ENCODE measurements at places on chromosomes 4 and X.

DNA sequence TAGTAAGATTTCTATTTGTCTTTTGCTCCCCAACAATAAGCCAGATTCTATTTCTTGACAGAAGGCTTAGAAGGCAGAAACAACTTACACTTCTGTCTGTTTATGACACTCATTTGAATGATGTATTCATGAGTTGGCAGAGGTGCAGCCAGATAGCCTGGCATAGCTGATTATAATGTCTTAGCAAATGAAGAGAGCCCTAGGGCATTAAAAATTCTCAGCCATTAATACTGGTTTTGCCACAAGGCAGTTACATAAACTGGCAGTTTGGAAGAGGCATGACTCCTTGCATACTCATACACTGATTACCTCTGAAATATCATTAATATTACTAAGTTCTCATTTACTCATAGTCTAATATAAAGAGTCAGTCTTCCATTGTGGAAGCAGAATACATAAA, 728.5 kb upstream of the NDST4 start:
- no peak for DNase-seq

DNA sequence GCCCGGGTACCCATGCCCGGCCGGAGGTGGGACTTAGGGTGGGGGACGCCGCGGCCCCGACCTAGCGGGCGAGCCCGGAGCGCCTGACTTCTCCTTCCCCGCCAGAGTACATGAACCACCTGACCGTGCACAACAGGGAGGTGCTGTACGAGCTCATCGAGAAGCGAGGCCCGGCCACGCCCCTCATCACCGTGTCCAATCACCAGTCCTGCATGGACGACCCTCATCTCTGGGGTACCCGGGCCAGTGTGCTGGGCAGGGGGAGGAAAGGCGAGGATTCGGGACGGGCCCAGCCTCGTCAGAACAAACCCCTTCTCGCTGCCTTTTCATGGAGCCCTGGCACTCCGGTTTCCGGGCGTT, 622 bp downstream of the TAFAZZIN start:
- DNase-seq: no peak

DNA sequence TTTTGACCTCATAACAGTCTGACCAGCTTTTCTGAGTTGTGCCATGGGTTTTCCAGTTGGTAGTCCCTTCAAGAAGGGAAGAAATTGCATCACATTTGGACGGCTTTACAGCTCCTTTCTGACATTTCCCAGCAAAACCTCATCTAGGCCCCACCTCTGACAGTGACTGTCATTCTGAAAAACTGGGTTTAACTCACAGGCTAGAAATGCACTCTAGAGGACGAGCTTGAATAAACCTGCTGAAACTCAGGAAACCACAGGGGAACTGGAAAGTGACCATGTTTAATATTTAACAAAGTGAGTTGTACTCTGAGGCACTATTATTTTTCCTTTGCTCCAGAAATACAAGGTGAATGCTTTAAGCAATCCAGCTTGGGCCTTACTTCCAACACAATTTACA, 434.3 kb upstream of the RASGEF1B start:
- DNase-seq: no peak

DNA sequence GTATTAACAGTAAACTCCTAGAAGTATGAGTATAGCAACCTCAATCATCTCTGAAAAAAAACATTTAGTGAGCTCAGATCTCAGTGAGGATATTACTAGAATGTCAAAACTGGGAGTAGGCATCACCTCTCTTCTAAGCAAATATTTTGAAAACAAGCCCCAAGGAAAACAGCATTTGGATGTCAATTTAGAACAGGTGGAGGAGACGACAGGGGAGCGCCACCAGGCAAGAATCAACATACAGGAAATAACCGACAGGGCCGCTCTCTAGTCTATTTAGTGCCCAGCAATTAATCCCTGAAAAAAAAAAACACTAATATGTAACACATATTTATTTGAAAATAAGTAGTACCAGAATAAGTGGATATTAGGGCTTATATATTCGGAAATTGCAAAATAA, 940.3 kb upstream of the ADGRL3 start:
- DNase-seq: no peak

DNA sequence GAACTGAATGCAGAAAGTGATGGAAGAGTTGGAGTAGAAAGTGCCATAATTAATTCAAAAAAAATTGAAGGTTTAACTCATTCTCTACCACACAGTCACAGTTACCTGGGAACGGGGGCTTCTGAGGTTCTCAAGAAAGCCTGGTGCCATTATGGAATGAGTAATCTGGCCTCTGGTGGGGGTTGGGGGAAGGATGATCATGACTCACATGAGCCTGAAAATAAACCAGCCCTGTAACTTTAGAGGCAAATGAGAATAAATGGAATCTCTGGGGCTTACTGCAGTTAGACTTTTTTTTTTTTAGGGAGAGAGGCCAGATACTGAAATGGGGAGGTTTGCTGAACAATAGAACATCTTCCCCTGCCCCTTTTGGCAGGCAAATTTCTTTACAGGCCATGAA, 55.3 kb downstream of the SOD3 start:
- no peak for DNase-seq

DNA sequence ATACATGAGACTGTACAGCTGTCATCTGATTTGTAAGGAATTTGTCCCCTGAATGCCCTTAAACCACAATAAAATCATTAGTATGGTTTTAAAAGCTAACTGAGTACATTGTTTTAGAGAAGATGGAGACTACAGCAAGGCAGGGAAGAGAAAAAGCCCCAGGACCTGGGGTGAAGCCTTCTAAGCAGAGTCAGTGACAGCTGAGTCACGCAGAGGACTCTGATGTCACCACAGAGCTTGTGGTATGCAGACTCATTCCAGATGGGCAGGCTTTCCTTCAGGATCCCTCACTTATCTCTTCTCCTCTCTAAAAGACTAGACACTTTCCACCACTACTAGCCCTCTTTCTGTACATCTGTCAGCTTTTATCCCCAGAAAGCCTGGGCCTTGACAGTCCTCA, 97.1 kb upstream of the ATOH1 start:
- DNase-seq: no peak

DNA sequence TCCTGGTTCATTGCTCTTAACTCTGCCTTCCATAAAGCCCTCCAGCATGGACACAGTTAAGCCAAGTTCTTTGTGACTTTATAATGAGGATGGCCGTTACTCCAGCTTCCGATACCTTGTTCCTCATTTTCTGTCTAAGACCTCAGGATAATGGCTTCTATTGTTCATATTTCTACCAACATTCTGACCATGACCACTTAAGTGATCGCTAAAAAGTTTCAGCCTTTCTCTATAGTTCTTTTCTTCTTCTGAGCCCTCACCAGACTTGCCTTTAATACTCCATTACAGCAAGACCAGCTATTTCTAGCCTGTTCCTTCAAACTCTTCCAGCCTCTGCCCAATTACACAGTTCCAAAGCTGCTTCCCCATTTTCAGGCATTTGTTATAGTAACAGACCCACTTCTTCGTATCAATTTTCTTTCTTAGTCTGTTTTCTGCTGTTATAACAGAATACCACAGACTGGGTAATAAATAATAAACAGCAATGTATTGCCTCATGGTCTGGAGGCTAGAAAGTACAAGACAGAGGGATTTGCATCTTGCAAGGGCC, 12.3 kb downstream of the RNF175 start:
- no peak for DNase-seq

DNA sequence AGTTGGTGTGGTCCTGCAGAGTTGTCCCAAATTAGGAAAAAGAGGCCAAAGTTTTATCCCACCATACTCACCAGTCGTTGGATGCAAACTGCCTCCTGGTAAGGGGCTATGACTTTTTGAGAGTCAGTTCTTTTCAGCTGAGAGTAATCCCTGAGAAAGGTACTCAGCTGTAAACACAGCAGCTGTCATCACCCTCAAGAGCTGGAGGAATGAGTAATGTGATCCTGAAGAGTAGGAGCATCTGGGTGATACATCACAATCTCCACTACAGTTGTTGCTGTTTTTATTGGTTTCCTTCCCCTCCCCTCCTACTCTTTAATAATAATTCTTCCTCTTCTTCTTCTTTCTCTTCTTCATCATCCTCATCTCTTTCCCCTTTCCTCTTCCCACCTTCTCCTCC, 5.7 kb downstream of the MAGEE1 start:
- DNase-seq: no peak

DNA sequence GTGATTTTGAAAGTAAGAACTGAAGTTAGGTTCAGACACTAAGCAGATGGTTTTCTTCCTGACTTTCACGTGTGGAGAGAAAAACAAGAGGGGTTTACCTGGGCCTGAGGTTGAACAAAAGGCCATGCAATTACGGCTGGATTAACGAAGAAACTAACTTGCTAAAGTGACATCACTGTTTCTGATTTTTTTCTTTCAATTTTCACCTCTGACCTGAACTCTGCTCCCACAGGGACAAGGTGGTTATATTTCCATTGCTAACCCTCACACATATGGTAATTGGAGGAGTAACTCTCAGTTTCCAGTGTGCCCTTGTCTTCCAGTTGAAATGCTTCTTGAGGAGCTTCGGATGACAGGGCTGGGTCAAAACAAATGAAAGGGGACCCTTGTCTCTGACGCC, 38.0 kb downstream of the MSN start:
- no peak for DNase-seq

GRCh38 chrX:134004084-134004483, 18.7 kb upstream of the GPC3 start:
- no peak for DNase-seq

GRCh38 chrX:133350751-133351150, 64.5 kb downstream of the GPC4 start:
- no peak for DNase-seq

DNA sequence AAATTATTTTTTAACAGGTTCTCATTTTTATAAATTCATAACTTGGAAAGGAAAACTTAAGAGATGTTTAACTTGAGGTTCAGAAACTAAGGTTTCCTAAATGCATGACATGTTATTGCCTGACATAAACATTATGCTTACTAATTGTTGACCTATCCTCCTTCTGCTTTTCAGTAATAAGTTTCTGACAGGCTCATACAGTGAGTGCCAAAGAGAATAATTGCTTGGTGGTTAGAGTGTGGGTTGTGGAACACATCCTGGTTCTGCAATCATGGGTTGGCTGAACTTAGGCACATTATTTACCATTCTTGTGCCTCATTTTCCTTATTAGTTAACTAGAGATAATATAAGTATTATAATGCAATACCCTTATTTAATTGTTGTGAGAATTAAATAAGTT, 56.5 kb downstream of the BMPR1B start:
- DNase-seq: no peak

- DNase-seq: no peak
Measured at GRCh38 chr4:26542991-26543390, 40.9 kb upstream of the TBC1D19 start.

DNA sequence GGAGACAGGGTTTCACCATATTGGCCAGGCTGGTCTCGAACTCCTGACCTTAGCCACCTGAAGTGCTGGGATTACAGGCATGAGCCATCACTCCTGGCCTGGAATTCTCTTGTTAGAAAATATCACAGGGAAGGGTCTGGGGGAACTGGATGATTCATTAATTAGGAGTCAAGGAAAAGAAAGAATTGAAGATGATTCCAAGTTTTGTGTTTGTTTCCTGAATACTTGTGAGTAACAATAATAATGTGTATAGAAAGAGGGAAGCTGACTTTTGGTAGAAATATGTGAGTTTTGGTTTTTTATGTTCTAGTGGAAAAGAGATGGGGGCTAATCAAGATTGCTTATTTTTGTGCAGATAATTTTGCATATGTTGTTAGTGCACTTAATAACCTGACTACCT, 77.3 kb upstream of the CLNK start:
- no peak for DNase-seq

DNA sequence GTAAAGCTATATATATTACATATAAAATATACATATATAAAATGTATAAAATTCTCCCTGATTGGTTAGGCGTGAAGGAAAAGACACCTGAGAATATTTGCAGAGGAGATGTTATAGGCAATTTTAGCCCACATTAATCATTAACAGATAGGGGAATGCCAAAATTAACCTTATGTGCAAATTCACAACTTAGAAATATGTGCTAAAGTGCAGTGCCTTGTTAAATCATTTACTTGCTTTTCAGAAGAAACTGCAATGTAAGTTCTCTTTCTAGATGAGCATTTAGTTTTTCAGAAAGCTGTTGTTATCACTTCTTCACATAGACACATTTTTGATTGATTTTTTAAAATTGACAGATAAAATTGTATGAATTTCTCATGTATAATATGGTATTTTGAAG, 5.6 kb downstream of the TASL start:
- DNase-seq: no peak

GRCh38 chr4:110208419-110208818, 10.0 kb upstream of the ELOVL6 start:
- no peak for DNase-seq

DNA sequence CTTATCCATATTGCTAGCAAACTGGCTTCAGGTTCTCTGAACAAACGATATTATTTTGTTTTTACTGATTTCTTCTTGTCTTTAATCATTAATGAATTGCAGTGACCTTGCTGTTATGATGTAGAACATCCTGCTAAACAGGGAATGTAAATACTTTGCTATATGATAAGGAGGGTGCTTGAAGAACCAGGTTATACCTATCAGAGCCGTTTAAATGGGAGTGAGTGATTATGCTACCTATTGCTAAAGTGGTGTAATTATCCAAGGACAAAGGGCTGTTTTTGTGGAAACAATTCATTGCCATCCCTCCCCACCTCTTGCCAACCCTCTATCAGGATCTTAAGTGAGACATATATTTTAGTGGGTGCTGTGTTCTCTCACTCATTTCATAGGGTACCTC, 788.9 kb downstream of the RPA4 start:
- no peak for DNase-seq

DNA sequence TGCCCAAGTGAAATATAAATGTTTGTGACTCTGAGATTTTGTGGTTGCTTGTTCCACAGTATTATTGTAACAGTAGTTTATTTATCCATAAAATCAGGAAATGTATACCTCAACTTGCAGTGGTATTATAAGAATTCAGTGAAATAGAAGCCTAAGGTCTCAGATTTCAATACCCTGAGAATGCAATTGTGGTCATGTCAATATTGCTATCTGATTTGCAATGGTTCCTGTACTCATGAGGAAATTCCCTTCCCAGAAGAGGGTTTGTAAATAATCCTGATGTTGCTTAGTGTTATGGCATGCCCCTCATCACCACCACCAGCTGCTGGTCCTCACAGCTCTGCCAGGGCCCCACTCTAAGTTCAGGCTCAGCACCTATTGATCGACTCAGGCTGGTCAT, 67.8 kb downstream of the SLC34A2 start:
- no peak for DNase-seq

- DNase-seq: no peak
Measured at GRCh38 chr4:3532751-3533422, 665 bp upstream of the LRPAP1 start.

DNA sequence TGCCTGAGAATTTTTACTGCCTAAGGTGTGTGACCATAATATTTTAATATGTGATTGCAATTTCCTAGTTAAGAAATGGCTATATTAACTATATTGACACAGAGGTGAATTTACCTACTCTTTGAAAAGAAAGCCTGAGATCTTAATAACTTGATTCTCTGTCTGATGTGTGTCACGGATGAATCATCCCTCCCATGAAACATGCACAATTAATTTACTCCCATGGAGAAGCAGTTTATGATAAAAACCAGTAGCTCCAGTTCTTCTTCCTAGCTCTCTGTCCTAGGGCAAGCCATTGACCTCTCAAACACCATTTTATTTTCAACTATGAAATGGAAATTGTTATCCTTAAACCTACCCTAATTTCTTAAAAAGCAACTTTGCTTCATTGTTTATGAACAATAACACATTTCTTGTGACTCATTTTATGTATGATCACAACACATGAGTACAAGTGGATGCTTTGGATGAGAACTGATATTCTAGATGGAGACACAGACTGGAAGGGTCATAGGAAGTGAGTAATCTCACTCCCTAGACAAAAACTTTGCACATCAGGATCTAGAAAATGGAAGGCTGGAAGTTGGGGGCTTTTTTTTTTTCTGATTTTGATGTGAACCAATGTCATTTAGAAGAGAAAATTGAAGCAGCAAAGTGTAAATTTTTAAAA, 438.3 kb downstream of the GPAT3 start:
- no peak for DNase-seq

Measured in vagina (tissue), 2 donors.